Stimulated activated CD4-positive, alpha-beta T cell treated with anti-CD3 and anti-CD28 coated beads, Interleukin-1b, Interleukin-23, amount 100 ng/mL, for 1 hour (primary cell): ENCODE measurements at places on chromosomes 1 and 21.

DNA sequence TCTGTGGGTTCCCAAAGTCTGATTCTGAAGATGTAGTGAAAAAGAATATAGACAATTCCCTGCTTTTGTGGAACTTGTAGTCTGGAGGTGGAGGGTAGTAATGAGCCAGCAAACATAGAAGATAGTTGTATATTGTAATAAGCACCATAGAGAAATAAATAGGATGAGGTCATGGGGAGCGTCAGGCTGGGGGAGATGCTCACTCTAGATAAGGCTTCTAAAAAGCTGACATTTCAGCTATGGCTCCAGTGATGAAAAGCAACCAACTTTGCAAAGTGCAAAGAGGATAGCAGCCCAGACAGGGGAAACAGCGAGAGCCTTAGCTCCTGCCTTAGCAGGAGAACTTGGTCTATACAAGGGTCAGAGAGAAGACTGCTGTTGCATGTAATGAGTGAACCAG, 98.0 kb upstream of the RALGPS2 start:
- no peak for DNase-seq

- DNase-seq = no peak
These were observed 63.6 kb downstream of the DNM3 start for GRCh38 chr1:171904778-171905450.

DNA sequence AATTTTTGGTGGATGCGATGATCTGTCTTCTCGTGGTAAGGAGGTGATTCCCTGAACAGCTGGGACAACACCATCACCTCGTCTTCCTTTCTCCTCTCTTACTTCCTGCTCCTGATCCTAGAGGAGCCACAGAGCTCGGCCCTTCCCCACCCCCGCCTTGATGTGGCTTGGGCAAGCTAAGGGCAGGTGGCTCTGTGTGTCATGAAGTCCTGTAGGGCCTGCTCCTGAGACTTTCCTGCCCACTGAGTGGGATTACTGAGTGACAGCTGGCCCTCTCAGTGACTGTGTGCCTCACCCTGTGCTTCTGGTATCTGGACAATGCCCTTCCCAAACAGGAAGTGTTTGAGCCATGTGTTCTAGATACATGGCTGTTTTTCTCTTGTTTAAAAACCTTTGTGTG, 153.0 kb downstream of the KCNJ6 start:
- no peak for DNase-seq

DNA sequence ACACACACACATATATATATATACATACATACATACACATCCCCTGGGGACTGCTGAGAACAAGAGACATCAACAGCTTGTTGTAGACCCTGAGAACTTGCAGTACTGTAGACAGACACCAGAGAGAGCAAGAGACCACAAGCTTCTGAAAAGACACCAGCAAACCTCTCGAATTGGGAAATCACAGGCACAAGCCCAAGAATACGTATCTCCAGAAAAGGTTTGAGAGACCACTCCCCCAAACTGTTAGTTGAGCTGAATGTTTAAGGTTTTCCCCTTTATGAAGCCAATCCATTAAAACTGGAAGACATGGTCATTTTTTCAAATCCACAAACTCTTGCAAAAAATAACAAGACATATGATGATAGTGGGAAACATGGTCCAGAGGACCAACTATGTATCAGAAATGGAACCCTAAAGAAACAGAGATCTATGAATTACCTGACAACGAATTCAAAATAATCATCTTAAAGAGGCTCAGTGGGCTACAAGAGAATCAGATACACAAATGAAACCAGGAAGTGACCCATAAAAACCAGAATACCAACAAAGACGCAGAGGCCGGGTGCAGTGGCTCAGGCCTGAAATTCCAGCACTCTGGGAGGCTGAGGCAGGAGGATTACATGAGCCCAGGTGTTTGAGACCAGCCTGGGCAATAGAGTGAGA, 45.1 kb downstream of the SLC2A1 start:
- DNase-seq = no peak

GRCh38 chr1:15620902-15621682, 3.8 kb downstream of the DDI2 start:
- no peak for DNase-seq

- DNase-seq = no peak
These were observed 5.4 kb upstream of the ABL2 start for GRCh38 chr1:179234863-179235262.

GRCh38 chr1:19654386-19654785, 10.3 kb downstream of the NBL1 start:
- DNase-seq = no peak

GRCh38 chr1:243406424-243406823, 150.6 kb downstream of the SDCCAG8 start:
- DNase-seq = no peak

DNA sequence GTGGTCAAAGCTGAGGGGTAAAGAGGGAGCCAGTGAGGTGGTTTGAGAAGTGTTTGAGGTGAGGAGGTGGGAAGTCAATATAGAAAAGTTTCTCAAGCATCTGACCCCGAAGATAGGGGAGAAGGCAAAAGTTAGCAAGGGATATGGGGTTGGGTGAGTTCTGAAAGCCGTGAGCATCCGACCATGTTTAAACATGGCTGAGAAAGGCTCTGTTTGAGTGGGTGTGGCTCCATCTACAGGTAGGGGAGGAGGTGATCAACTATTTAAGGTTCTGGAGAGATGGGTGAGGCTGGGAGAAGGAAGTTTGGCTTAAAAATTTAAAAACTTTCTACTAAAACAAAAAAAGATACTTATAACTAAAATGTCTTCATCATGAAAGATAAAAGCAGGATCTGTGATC, 273.8 kb downstream of the KCNJ6 start:
- DNase-seq = no peak

- no peak for DNase-seq
These were observed 168.3 kb upstream of the DUSP10 start for GRCh38 chr1:221910222-221910621.

- no peak for DNase-seq
These were observed 33.3 kb downstream of the DNTTIP2 start for GRCh38 chr1:93845538-93846205.

DNA sequence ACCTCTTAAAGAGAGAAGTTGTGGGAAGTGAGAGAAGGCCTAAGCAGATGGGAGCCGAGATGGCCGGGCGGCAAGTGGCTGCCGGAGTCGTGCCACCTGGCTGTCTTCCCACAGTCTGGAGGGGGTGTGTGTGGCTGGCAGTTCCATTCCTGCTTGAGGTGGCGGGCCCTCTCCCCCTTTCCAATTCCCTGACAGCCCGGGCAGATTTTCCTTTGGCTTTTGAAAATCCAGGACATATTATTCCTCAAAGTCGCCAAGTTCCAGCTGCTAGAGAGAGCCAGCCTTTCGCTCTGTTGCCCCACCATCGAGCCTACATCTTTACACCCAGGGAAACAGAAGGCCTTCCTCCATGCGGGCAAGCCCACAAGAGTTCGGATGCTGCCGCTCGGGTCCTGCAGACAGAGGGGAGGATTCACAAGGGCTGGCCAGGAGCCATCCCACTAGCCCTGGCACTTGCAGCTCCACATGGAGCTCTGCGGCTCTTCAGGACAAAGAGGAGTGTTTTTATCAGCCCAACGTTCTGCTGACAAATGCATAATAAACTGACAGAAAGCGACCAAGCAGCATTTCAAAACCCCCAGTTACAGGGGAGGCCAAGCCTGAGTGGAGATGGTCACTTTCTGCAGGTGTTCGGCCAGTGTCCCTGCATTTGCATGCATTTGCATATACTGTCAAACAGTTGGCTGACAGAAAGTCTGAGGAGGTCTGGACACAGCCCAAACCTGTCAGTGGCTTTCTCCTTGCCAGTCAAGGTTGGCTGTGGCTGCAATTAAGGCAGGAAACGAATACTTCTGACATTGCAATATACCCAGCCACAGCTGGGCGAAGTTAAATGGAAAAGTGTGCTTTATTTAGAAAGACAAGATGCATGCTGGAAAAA, 45.9 kb downstream of the OLIG1 start:
- no peak for DNase-seq

DNA sequence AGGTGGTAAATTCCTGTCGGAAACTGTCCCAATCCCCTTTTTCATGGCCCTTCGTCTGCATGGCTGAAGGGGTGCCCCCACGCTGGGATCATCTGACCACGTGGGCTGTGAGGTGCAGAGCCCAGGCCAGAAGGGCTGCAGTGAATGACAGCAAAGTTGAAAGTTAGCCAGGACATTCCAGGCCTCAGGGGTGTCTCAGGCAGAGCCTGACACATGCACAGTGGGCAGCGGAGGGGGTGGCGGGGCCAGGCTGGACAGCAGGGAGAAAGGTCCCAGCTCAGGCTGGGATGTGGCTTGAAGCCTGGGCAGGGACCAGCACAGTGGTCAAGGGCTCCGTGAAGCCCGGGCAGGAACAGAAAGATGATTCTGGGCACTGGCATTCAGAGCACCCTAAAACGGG, 49.6 kb downstream of the GRIK3 start:
- no peak for DNase-seq
